ENCODE measurements at places on chromosomes 4 and X. TPM values are rescaled to one million over a fixed set of nuclear protein-coding genes. Genes with fewer than 3 reads are reported as not detected.

- H3K4me1 ChIP-seq: no peaks in the 10 kb centered on the region
- H3K27me3 ChIP-seq: no peaks in the 10 kb centered on the region
- no peak overlapping the region for H3K27ac ChIP-seq
- H3K4me3 ChIP-seq: peak overlapping the region; percentile 1
- H3K36me3 ChIP-seq: no peaks in the 10 kb centered on the region
These were observed 232.7 kb downstream of the MGST2 start for GRCh38 chr4:139898293-139898692.

GRCh38 chrX:18377796-18378195 is 23.3 kb upstream of the SCML2 start:
- no peaks in the 10 kb centered on the region for H3K27me3 ChIP-seq
- peaks cover 6% of the 10 kb centered on the region for H3K4me1 ChIP-seq
- no peak overlapping the region for H3K4me3 ChIP-seq
- no peaks in the 10 kb centered on the region for H3K36me3 ChIP-seq

DNA sequence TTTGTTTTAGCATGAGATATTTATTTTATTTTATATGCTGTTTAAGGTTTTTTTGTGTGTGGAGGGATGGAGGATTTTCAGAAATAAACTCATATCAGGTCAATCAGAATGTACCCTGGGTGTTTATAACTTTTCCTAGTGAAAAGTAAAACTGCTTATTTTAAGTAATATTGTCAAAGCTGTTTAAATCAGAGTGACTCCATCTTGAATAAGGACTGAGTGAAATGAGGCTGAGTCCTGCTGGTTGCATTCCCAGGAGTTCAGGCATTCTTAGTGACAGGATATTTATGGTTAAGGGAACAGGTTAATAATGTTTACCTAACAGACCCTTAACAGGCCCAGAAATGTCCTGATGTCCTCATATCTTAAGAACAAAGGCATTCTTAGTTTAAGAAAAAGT is 1160.9 kb upstream of the PCDH7 start:
- H3K36me3 ChIP-seq: no peaks in the 10 kb centered on the region
- H3K4me3 ChIP-seq: no peak overlapping the region
- no peaks in the 10 kb centered on the region for H3K4me1 ChIP-seq
- H3K27me3 ChIP-seq: no peaks in the 10 kb centered on the region

DNA sequence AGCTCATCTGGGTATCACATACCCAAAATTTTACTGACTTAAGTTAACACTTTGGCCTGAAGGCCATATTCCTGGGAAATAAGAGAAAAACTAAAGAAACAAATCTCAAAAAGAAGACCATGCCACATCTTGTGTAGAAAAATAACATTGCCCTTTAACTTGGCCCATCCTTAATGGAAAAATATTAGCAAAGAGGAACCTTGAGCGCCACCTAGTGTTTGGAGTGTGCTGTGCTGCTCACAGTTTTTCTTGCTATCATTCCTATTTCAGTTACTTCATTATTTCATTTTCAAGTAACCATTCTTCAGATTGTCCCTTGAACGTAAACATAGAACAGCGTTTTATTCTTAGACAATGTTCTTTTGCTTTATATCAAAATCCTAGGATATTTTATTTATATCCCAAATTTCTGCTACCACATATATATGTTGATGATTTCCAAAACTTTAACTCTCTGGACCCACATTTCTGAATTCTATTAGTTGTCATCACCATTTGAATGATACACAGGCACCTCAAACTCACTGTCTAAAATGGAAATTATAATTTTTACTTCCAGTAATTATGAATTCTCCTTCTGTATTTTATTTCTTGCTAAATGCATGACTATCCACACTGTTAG is 999.0 kb upstream of the ADGRL3 start:
- no peaks in the 10 kb centered on the region for H3K27me3 ChIP-seq
- no peak for DNase-seq
- no peaks in the 10 kb centered on the region for H3K36me3 ChIP-seq
- H3K4me3 ChIP-seq: no peak overlapping the region
- no peaks in the 10 kb centered on the region for H3K4me1 ChIP-seq

- no peak overlapping the region for H3K4me3 ChIP-seq
- H3K27ac ChIP-seq: no peak overlapping the region
- no peaks in the 10 kb centered on the region for H3K36me3 ChIP-seq
These were observed 4.3 kb downstream of the BANK1 start for GRCh38 chr4:101794806-101795205.

DNA sequence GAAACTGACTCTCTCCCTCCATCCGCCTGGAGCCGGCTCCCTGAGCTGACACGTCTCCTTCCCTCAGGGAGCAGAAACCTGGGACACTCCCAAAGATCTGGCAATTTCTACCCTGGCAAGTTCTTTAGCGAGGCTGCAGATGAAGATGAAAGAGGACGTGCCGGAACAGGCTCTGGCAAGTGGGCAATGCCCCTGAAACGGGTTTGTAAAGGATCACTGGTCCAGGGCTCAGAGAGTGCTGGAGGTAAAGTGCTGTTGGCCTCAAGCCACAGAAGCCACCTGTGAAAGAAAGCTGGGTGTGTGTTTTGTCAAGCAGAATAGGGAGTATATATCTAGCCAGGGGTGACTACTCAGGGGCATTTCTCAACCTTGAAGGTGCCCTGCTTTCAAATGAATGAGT is 131.4 kb upstream of the ATP6AP2 start:
- no peak for DNase-seq
- H3K27me3 ChIP-seq: no peaks in the 10 kb centered on the region
- no peak overlapping the region for H3K4me3 ChIP-seq
- H3K36me3 ChIP-seq: no peaks in the 10 kb centered on the region

GRCh38 chrX:17656035-17656418 is 81.3 kb upstream of the SCML1 start:
- H3K27me3 ChIP-seq: no peaks in the 10 kb centered on the region
- H3K27ac ChIP-seq: no peak overlapping the region
- H3K4me3 ChIP-seq: peak overlapping the region; percentile 53
- H3K4me1 ChIP-seq: peaks cover 17% of the 10 kb centered on the region
- DNase-seq: no peak
- H3K36me3 ChIP-seq: no peaks in the 10 kb centered on the region

GRCh38 chr4:62235911-62236310 is 1035.8 kb downstream of the ADGRL3 start:
- no peaks in the 10 kb centered on the region for H3K27me3 ChIP-seq
- H3K36me3 ChIP-seq: no peaks in the 10 kb centered on the region
- DNase-seq: no peak
- no peak overlapping the region for H3K4me3 ChIP-seq
- no peak overlapping the region for H3K27ac ChIP-seq

The ZMYM3 gene
- total RNA-seq: 16.7 TPM

- H3K4me3 ChIP-seq: no peak overlapping the region
- H3K36me3 ChIP-seq: no peaks in the 10 kb centered on the region
- peaks cover 14% of the 10 kb centered on the region for H3K4me1 ChIP-seq
- DNase-seq: no peak
- H3K27ac ChIP-seq: no peak overlapping the region
These were observed 109.3 kb downstream of the ASB9 start for GRCh38 chrX:15160558-15161095.

The ARHGEF6 gene
- 43.3 TPM for total RNA-seq

The GPM6B gene
- not detected for total RNA-seq

GRCh38 chr4:2910409-2910808 is 52.8 kb downstream of the NOP14 start:
- H3K27me3 ChIP-seq: no peaks in the 10 kb centered on the region
- no peak overlapping the region for H3K27ac ChIP-seq
- peaks cover 79% of the 10 kb centered on the region for H3K36me3 ChIP-seq
- H3K4me1 ChIP-seq: peaks cover 28% of the 10 kb centered on the region
- no peak for DNase-seq

- DNase-seq: no peak
- H3K27me3 ChIP-seq: no peaks in the 10 kb centered on the region
- no peak overlapping the region for H3K27ac ChIP-seq
- H3K4me3 ChIP-seq: no peak overlapping the region
- H3K4me1 ChIP-seq: no peaks in the 10 kb centered on the region
- H3K36me3 ChIP-seq: no peaks in the 10 kb centered on the region
These were observed 156.6 kb upstream of the CTSO start for GRCh38 chr4:156109943-156110900.

The UGT2A1 gene
- total RNA-seq: 0.22 TPM

GRCh38 chr4:11614426-11614825 is 185.7 kb upstream of the HS3ST1 start:
- no peaks in the 10 kb centered on the region for H3K4me1 ChIP-seq
- no peak overlapping the region for H3K27ac ChIP-seq
- no peaks in the 10 kb centered on the region for H3K27me3 ChIP-seq
- no peak for DNase-seq
- H3K4me3 ChIP-seq: no peak overlapping the region

- no peaks in the 10 kb centered on the region for H3K27me3 ChIP-seq
- no peaks in the 10 kb centered on the region for H3K4me1 ChIP-seq
- H3K36me3 ChIP-seq: no peaks in the 10 kb centered on the region
- H3K4me3 ChIP-seq: no peak overlapping the region
- no peak for DNase-seq
These were observed 20.3 kb upstream of the PHF8 start for GRCh38 chrX:54064564-54064963.

GRCh38 chr4:142566777-142567176 is 279.3 kb downstream of the INPP4B start:
- H3K27ac ChIP-seq: peak overlapping the region; percentile 72
- H3K4me1 ChIP-seq: peaks cover 7% of the 10 kb centered on the region
- no peaks in the 10 kb centered on the region for H3K27me3 ChIP-seq

DNA sequence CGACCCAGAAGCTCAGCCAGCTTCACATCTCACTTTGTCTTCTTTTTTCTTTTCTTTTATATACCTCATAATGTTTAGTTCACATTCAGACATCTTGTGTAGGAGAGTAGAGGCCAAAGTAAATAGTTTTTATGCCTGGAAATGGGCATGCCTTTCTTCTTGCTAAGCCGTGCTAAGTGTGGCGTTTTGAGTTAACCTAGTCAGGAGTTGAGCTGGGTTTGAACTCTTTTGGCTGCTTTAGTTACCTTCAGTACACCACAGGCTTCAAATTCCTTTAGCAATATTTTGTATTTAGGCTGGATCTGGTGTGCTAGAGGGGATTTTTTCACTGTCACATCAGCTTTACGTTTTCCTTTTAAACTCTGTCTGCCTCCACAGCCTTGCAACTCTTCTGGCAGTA is 300.8 kb downstream of the ZNF674 start:
- no peak overlapping the region for H3K4me3 ChIP-seq
- no peaks in the 10 kb centered on the region for H3K4me1 ChIP-seq
- no peak for DNase-seq
- no peaks in the 10 kb centered on the region for H3K27me3 ChIP-seq

The PDE5A gene
- total RNA-seq: 0.11 TPM

The CFAP99 gene
- total RNA-seq: 0.17 TPM

GRCh38 chr4:11878241-11878640 is 449.5 kb upstream of the HS3ST1 start:
- no peaks in the 10 kb centered on the region for H3K36me3 ChIP-seq
- H3K27me3 ChIP-seq: no peaks in the 10 kb centered on the region
- no peak overlapping the region for H3K27ac ChIP-seq
- H3K4me1 ChIP-seq: no peaks in the 10 kb centered on the region

DNA sequence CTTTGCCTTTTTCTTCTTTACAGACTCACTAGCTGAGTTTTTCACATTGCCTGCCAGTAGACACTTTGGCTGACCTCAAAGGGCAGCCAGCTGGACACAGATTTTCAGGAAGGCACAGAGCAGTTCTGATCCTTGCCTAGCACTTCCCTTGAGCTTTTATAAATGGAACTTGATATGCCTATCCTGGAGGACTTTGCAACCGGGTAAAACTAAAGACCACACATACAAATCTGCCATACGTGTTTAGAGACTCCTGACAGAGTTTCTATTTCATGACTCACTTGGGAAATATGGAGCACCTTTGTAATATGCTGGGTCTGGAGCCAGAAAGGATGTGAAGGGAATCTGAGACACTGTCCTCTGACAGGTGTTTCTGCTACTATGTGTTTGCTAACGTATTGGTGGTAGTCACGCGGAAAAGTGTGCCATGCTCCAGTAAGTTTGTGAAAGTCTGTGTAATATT is 56.7 kb upstream of the RASSF6 start:
- H3K27ac ChIP-seq: no peak overlapping the region
- no peak overlapping the region for H3K4me3 ChIP-seq
- no peaks in the 10 kb centered on the region for H3K36me3 ChIP-seq
- H3K4me1 ChIP-seq: no peaks in the 10 kb centered on the region
- no peaks in the 10 kb centered on the region for H3K27me3 ChIP-seq
- DNase-seq: no peak

- no peak overlapping the region for H3K4me3 ChIP-seq
- H3K27ac ChIP-seq: no peak overlapping the region
- no peaks in the 10 kb centered on the region for H3K27me3 ChIP-seq
These were observed 25.1 kb upstream of the SETD7 start for GRCh38 chr4:139581096-139581495.

The OTUD6A gene
- not detected for total RNA-seq

DNA sequence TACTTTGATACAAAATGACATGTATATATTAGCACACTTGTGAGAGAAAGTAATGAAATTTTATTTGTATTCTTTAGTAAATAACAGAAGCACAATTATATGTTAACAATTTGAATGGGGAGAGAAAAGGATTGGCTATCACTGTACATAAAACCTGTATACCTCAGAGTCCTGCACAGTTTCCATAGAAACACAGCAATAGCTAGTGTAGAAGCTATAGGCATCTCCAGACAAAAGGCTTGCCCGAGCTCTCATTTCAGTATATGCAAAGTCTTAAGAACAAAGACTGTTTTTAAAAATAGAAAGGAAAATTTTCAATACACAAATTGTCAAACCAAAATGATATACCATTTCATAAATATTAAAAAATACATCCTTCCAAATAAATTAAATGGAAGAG is 38.5 kb downstream of the GPM6A start:
- no peak for DNase-seq
- no peak overlapping the region for H3K27ac ChIP-seq
- H3K27me3 ChIP-seq: no peaks in the 10 kb centered on the region
- no peaks in the 10 kb centered on the region for H3K4me1 ChIP-seq
- no peak overlapping the region for H3K4me3 ChIP-seq

DNA sequence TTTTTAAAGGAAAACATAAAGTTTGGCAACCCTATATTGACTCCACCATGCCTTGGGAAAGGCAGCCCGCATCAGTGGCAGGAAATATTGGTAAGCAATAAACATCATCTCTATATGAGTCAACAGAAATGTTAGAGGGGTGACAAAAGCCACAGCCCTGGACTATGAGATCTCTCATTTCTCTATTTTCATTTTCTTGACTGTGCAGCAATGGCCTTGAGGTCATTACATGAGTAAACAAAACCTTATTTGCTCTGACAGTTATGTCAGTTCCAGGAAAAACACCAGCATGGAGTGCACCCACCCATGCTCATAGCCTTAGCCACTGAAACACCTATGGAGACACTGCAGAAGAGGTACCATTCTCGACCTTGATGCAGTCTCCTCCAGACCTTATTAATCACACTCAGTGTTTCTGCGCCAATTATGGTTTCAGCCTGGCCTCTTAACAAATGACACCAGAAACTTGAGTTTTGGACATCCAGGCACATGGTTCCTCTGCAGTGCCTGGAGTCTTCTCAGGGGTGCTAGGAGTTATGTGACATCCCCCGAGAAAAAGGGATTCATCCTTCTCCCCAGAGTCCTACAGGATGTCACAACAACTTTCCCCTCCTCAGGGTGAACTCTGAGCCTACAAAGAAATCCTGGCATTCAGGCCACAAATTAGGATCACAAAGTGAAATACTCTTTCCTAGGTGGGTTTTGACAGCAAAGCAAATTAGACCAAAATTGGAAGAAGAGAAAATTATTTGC is 16.0 kb upstream of the HPGD start:
- no peak overlapping the region for H3K27ac ChIP-seq
- no peak overlapping the region for H3K4me3 ChIP-seq
- no peaks in the 10 kb centered on the region for H3K36me3 ChIP-seq
- no peaks in the 10 kb centered on the region for H3K4me1 ChIP-seq

All from CD4-positive, alpha-beta T cell (primary cell).